ENCODE measurements at places on chromosomes 7 and 10.

GRCh38 chr7:114104035-114104434, 185.2 kb upstream of the PPP1R3A start:
- DNase-seq: peak; percentile 26

- no peak for DNase-seq
Observed at GRCh38 chr10:77907900-77908717, 18.4 kb downstream of the DLG5 start.

GRCh38 chr10:110887560-110887959, 15.8 kb downstream of the PDCD4 start:
- no peak for DNase-seq

DNA sequence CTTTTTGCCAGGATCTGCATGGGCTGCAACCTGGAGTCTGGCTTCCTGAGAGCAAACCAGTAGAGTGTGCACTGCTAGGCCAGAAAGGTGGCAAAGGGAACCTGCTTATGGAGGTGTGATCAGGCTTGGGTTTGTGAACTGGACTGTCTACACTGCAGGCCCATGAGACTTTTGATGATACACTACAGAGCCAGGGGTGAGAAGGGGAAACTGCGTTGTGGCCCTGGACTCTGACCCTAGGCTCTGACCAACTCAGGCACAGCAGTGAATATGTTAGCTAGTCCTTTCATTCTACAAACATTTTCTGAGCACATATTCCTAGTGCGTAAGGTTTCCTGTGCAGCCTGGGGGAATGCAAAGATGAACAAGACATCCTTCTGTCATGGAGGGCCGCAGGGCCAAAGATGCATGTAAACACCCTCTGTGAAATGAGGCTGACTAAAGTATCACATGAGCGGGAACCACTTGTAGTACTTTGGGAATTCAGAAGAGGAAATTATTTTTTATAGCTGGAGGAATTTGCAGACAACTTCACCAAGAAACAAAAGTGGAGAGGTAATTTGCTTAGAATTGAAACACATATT, 63.8 kb upstream of the HPS1 start:
- no peak for DNase-seq

DNA sequence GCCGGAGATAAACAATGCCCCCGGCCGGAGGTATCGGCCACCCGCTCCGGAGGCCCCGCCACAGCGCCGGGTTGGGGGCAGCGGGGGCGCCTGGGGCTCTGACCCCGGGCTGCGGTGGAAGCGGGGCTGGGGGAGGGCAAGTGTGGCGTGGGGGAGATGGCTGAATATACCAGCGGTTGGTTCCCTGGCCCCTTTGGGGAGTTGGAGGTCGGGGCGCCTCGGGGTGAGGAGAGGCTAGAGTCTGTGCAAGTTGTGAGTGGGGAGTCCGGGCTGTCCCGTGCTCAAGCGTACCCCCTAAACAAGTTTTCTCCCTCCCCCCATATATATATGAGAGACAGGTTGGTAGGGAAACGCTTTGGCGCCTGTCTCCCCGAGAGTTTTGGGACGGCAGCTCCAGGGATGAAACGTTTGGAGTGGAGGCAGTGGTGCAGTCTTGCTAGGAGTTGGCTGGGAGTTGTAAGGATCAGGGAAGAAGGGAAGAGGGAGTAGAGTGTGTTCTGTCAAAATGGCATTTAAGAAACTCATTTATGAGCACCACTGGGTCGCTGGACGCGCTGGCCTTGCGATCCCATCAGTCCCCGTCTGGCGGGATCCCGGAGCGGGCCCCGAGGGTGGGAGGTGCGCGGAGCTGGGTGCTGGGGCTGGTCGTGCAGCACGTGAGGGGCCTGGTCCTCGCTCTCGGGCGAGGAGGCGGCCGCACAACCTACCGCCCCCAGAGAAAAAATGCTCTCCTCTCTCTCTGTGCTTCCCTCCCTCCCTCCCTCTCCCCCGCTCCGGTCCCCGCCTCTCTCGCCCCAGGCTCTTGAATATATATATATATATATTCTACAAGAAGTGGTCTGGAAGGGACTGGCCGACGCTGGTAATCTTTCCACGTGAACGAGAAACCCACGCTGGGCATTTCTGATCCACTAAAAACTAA, 1.1 kb downstream of the TET1 start:
- no peak for DNase-seq

- no peak for DNase-seq
Observed at GRCh38 chr10:89258881-89259280, 7.3 kb upstream of the LIPA start.

GRCh38 chr7:115561335-115562110, 469.0 kb downstream of the TFEC start:
- no peak for DNase-seq

- DNase-seq: no peak
Observed at GRCh38 chr10:108684431-108684830, 1238.9 kb downstream of the XPNPEP1 start.

- no peak for DNase-seq
Observed at GRCh38 chr7:37145682-37146081, 303.0 kb downstream of the ELMO1 start.

GRCh38 chr7:114413761-114414155, 857 bp upstream of the FOXP2 start:
- DNase-seq: no peak

- no peak for DNase-seq
Observed at GRCh38 chr7:112069879-112070321, 136.3 kb downstream of the DOCK4 start.

GRCh38 chr10:71300555-71301370, 18.3 kb upstream of the SLC29A3 start:
- no peak for DNase-seq

DNA sequence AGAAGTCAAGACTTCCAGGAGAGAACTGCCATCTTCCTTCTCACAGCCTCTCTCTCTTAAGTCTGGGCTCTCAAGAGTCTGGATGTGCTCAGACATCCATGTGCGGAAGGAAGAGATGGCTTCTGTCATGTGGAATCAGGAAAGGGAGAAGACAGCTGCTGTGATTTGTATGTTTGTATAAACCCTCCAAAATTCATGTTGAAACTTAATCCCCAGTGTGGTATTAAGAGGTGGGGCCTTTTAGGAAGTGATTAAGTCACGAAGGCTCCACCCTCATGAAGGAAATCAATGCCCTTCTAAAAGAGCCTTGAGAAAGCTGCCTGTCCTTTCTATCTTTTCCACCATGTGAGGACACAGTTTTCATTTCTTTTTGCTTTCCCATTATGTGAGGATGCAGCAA, 73.9 kb upstream of the PTN start:
- no peak for DNase-seq

- no peak for DNase-seq
Observed at GRCh38 chr7:122136078-122136477, 8.0 kb downstream of the AASS start.

DNA sequence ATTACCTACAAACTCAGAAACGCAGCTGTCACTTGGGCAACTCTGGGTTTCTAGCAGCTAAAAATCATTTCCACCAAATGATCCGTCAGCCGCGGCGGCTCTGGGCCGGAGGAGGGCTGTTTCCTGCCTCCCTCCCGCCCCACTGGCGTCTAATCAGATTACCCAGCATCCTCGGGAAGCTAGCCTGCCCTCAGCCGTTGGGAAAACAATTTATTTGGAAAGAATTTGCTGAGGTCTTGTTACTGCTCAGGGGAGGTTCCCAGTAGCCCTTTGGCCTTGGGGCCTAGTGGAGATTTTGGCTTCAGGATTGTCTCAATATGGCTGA, 65.0 kb upstream of the ADGRA1 start:
- no peak for DNase-seq

- no peak for DNase-seq
Observed at GRCh38 chr7:148492157-148492860, 98.3 kb upstream of the C7orf33 start.

DNA sequence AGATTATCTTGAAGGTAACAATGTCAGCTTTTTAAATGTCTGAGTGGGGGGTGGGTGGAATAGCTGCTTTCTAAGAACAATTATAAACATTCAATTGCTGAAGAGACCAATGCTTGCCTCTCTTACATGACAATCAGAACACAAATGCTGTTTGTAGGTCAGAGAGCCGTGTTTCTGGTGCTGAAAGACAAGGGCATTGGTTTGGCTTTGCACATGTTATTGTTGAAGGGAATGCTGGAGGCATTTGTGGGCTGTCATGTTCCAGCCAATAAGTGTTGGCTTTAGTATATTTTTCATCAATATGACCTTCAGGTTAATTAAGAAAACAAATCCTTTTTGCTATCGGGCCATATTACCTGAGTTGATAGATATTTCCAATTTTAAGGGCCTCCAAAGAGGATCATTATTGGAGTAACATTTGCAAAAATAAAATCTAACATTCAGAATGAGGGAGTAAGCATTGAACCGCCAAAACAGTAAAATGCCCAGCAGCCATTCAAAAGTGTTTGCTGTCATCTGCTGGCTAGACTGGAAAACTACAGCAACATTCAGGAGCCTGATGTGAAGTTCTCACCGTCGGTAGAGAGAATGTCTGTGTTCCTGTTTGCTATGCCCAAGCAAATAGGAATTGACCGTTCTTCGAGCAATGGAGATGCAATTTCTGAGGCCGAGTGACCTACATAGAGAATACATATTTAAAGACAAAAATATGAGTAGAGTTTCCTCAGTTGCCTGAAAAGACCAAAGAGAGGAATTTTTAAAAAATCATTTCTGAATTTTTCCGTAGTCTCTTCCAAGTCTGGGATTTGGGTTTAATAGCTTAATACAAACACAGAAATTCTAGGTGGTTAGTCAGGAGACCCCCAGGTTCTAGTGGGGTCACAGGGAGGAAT, 118.9 kb downstream of the APBB1IP start:
- peak; percentile 58 for DNase-seq

DNA sequence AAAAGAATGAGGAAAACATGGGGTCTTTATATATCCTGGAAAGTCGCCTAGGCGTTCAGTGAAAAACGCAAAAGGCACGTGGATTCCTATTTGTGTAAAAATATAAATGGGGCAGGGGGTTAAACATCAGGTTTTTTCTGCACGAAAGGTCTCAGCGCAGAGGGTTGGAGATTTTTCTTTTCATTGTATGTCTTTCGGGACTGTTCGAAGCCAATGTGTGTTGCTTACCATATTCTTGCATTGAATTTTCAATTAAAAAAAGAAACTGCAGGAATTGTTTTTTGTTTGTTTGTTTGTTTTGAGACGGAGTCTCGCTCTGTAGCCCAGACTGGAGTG, 169.2 kb downstream of the UBE2H start:
- no peak for DNase-seq

DNA sequence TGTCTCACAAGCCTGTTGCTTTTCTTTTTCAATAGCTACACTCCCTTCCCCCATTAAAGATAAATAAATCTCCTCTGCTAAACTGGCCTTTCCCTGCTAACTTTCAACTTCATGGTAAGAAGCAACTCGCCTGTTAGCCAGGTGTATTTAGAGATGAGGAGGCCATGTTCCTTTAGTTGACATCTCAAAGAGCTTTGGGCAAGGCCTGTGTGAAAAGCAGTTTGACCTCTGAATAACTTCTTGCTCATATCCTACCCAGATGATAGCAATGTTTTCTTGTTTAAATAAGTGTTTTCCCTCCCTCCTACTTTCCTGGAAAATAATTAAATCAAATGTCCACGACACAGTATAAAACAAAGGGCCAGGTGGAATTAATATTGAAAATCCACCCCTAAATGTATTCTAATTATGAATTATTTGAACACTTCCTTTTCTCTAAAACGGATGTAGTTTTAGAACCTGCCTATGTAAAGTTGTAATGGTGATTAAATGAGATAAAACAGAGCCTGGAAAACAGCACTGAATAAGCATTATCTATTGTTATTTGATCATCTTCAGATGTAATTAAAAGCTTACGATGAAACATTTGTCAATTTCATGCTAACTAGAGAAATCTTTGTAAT, 78.5 kb downstream of the HGF start:
- DNase-seq: no peak

GRCh38 chr7:14851610-14852009, 50.9 kb downstream of the DGKB start:
- peak; percentile 3 for DNase-seq

- DNase-seq: peak; percentile 96
Observed at GRCh38 chr7:92754919-92755581, 81.3 kb downstream of the CDK6 start.
